GM12864 (cell line): ENCODE measurements at places on chromosomes 11 and 22.

DNA sequence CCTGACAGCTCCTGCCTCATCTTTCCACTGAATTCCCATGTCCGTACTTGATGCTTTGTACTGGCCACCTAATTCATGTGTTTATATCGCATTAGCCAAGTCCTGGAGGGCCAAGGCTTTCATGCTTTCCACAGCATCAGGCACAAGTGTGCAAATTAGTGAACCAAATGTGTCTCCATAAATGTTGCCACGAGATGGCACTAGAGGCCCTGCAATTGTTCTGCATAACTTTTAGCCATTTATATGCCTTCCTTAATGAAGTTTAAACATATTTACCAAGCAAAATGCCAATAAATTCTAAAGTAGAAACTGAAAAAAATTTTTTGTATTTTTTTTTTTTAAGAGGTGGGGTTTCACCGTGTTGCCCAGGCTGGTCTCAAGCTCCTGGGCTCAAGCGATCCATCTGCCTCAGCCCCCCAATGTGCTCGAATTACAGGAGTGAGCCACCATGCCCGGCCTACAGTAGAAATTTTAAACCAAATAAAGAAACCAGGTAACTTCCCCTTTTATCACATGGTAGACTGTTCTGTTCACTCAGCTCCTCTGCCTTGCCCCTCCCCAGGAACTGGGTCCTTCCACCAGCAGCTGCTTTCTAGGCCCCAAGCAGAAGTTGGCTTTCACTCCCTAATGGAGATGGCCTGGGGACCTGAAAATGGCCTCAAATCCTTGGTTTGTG, 20.8 kb upstream of the IL18BP start:
- no peak for DNase-seq

DNA sequence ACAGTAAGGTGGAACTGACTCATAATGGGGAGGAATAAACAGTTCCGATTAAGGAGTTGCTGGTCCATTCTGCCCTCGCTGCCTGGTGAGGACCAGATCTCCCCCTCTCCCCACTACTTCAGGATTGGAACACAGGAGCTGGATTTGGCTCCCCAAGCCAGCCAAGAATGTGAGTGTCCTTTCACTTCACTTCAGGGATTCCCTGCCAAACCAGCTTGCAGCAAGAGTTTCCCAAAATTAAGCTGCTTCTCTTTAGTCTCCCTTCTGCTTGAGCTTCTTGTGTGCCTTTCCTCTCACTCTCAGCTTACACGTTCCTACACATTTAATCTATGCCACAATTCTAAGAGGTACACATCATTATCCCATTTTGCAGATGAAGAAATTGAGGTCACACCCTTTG, 234.1 kb downstream of the BUD13 start:
- no peak for DNase-seq

GRCh38 chr11:108198833-108199232, 23.6 kb downstream of the NPAT start:
- DNase-seq, result no peak

GRCh38 chr11:131041331-131042040, 125.2 kb upstream of the SNX19 start:
- no peak for DNase-seq

GRCh38 chr11:44229098-44229497, 80.8 kb downstream of the ALX4 start:
- no peak for DNase-seq

DNA sequence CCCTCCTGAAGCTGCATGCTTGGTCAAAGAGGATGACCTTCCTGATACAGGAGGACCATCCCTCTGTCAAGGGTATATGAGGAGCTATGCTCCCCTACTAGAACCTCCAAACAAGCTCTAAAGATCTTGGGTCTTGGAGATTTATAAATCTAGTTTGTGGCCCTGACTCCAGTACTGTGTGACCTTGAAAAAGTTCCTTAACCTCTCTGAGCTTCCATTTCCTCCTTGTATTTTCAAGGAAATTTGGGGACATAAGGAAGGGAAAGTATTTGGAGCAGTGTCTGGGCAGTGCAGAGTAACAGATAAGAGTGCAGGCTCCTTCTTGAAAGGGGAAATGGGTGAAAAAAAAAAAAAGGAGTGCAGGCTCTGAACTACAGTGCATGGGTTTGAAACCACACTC, 45.9 kb downstream of the CHRDL2 start:
- no peak for DNase-seq

- DNase-seq, result no peak
Measured at GRCh38 chr11:15819679-15820286, 536.6 kb downstream of the SOX6 start.

GRCh38 chr11:77211594-77212251, 83.7 kb downstream of the MYO7A start:
- DNase-seq, result no peak

DNA sequence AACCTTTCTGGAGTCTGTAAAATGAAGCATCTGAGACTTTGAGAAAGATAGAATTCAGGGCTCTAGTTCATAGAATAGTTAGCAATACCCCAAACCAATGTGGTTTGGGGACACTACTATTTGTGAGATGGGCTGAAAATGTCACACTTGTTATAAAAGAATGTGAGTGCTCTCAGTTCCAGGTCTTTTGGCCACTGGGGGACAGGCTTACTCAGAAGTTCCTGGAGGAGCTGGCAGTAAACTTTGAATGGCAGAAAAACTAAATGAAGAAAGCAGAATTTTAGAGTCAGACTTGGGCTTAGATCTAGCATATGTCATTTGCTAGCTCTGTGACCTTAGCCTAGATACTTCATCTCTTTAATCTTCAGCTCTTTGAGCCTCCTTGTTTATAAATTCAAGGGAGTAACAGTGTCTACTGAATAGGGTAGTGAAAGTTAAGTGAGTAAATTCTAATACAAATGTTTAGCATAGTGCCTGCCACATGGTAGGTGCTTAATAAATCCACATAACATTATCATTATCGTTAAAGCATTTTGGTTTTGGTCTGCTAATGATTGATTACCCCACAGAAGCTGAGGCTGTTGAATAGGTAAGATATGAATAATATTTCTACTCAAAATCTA, 3.7 kb downstream of the LYVE1 start:
- no peak for DNase-seq

GRCh38 chr22:36280379-36280778, 27.4 kb downstream of the APOL1 start:
- DNase-seq, result no peak

- peak; percentile 19 for DNase-seq
Measured at GRCh38 chr11:83249972-83250593, 36.1 kb downstream of the CCDC90B start.

DNA sequence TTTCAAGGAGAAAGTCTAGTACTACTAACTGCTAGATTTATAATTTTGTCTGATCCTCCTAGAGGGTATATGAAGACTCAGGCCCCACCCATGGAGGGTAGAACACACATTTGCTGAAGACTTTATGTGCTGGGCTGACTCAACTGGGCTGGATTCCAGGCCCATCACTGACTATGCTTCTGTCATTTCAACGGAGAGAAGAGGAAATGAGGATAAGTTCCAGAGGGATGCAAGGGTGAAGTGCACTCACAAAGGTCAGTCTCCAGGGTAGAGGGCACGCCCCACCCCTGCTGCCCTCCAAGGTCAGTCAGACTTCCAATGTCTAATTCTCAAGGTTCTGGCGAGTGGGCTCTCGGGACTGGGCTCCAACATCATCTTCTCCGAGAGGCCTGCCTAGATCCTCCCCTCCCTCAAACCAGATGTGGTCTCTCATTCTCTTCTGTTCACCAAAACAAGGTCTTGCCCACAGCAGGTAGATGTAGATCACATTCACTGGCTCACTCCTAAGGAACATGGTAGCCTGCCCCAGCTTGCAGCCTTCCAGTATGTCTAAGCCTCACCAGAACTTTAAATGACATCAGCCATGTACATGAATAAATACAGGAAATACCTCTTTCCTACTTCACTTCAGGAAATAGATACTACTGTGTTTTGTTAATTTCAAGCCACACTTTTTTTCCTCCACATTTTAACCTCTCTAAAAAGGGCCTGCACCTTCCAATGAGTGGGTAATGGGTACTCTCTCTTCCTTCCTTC, 7.3 kb upstream of the C11orf86 start:
- DNase-seq, result no peak

- DNase-seq, result no peak
Measured at GRCh38 chr11:16262645-16262955, 93.7 kb downstream of the SOX6 start.

DNA sequence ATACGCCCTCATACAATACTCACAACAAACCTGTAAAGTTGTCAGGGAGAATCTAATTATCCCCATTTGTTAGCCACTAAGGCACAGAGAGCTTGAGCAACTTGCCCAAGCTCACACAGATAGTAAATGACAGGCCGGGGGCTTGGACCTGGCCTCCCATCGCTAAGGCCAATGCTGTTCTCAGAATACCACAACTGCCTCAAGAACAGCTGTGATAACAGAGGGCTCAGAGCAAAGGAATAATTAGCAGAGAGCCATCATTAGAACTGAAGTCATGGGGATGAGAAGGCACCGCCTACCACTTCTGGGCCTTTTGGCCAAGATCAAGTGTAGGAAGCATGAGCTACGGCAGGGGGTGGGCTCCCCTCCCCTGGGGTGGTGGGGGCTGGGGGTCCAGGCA, 98.6 kb downstream of the FEZ1 start:
- no peak for DNase-seq

- DNase-seq, result no peak
Measured at GRCh38 chr11:124863137-124863825, 2.0 kb upstream of the ROBO3 start.

DNA sequence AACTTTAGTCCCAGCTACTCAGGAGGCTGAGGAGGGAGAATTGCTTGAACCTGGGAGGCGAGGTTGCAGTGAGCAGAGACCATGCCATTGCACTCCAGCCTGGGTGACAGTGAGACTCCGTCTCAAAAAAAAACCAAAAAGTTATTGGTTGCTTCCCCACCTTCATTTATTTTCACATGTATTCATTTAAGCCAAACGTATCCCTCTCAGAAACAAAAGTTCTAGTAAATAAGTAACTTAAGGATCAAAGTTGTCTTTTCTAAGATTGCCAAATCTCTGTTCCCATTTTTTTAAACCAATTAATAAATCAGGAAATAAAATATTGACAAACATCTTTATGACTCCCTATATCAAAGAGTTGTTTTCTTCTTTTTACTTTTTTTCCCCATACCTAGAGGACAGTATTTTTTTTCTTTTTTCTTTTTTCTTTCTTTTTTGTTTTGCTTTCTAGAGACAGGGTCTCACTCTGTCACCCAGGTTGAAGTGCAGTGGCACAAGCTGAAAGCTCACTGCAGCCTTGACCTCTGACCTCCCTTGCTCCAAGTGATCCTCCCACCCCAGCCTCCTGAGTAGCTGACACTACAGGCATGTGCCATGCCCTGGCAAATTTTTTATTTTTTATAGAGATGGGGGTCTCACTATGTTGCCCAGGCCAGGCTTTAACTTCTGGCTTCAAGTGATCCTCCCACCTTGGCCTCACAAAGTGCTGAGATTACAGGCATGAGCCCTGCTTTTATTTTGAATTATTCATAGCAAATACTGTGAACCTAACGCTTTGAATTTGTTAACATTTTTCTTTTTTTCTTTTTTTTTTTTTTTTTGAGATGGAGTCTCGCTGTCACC, 11.4 kb downstream of the ZFTA start:
- DNase-seq, result no peak

DNA sequence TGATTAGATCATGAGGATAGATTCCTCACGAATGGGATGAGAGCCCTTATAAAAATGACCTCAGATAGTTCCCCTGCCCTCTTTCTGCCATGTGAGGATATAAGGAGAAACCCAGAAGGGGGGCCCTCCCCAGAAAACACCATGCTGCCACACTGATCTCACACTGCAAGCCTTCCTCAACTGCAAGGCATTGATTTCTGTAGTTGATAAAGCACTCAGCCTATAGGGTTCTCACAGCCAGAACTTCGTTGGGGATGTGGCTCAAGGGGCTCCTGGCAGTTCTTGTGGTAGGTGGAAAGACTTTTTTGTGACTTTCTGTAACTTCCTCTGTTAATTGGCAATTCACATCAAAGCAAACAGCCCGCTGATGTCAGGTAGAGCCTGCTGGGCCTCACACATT, 108.9 kb downstream of the CD44 start:
- DNase-seq, result no peak

GRCh38 chr22:30826670-30827355, 132.1 kb downstream of the OSBP2 start:
- DNase-seq, result no peak

DNA sequence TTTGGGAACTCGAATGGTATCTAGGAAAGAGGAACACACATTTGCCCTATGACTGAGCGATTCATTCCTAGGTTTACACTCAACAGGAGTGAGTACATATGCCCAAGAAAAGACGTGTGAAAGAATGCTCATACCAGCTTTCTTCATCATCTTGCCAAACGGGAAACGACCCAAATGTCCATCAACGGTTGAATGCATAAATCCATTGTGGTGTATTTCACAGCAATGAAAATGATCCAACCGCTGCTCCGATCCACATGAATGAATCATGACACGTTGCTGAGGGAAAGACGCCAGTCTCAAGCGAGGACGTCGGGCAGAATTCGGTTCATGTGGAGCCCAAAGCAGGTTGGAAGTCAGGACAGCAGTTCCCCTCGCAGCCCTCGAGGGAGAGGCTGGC, 71.5 kb downstream of the CYTH4 start:
- no peak for DNase-seq

DNA sequence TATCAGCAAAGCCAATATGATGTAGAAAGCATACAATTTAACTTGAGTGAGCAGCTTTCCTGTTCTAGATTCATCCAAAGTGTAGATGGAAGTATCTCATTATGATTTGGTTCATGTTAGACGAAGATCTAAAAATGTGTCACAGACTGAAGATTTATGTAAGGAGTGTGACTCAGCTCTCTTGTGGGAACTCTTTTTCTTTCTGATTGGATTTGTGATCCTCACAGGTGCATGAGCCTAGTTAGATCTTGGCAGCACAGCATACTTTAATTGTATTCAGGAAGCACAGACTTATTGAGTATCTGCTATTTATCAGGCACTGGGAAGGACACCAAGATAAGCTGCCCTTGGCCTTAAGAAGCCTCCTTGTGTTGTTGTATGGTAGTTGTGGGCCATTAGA, 147.1 kb downstream of the C11orf91 start:
- DNase-seq, result no peak

GRCh38 chr11:115926601-115927000, 422.4 kb upstream of the CADM1 start:
- DNase-seq, result no peak

DNA sequence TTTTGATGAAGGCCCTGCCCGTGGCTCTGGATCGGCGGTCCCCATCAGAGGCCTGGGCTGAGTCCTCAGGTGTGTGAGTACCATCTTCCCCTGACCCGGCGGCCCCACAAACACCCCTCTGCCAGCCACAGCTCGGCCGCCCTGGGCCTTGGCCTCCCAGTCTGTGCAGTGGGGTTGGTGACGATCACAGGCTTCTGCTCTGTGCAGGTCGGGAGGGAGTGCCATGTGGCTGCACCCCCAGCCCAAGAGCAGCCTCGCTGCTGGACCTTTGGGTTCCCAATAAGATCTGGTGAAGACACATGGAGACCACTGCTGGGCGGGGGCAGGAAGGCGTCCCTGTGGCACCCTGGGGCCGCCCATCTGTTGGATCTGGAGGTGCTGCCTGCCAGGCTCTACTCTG, 47.1 kb upstream of the PPARA start:
- no peak for DNase-seq
